Activated CD8-positive, alpha-beta memory T cell treated with anti-CD3 and anti-CD28 coated beads, Interleukin-2, amount 10 ng/mL, durations not matched to agents 7 days and 5 days (primary cell): ENCODE measurements at places on chromosomes 2 and 18.

- DNase-seq: no peak
- peak overlapping the region; percentile 99 for H3K27ac ChIP-seq
- peaks cover 32% of the 10 kb centered on the region for H3K4me1 ChIP-seq
- H3K4me3 ChIP-seq: peak overlapping the region; percentile 98
Observed at GRCh38 chr2:23926290-23926749, 603 bp downstream of the ATAD2B start.

GRCh38 chr2:121205321-121205942 lies 79.6 kb downstream of the TFCP2L1 start:
- H3K27ac ChIP-seq: no peak overlapping the region
- no peak for DNase-seq
- H3K36me3 ChIP-seq: no peaks in the 10 kb centered on the region
- H3K27me3 ChIP-seq: no peaks in the 10 kb centered on the region

- no peaks in the 10 kb centered on the region for H3K4me1 ChIP-seq
- no peak overlapping the region for H3K4me3 ChIP-seq
- H3K27ac ChIP-seq: no peak overlapping the region
- no peak for DNase-seq
Observed at GRCh38 chr2:50752237-50752636, 279.7 kb downstream of the NRXN1 start.

DNA sequence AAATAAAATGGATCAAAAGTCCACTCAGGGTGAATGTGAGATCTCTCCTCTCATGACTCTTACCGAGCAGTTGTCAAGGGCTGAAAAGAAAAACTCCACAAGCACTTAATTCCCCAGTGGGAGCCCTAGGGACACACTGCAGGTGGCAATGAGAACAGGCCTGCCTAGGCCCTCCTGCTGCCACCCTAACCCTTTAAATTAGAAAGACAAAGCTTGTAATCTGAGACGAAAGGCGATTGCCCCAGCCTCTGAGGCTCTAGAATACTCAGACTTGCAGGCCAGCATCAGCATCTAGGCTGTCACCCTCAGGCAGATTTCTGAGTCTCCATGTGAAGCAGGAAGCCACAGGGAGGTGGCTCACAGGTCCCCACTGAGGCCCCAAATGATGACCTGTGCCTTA lies 457.0 kb upstream of the MYT1L start:
- no peak overlapping the region for H3K4me3 ChIP-seq
- H3K27me3 ChIP-seq: no peaks in the 10 kb centered on the region
- no peak overlapping the region for H3K27ac ChIP-seq
- no peaks in the 10 kb centered on the region for H3K4me1 ChIP-seq
- DNase-seq: no peak

- peaks cover 12% of the 10 kb centered on the region for H3K4me1 ChIP-seq
- H3K4me3 ChIP-seq: no peak overlapping the region
- no peak for DNase-seq
Observed at GRCh38 chr2:24336811-24337210, 23.5 kb downstream of the ITSN2 start.

GRCh38 chr18:79200546-79201268 lies 131.5 kb downstream of the ATP9B start:
- peaks cover 28% of the 10 kb centered on the region for H3K4me1 ChIP-seq
- no peak for DNase-seq
- H3K36me3 ChIP-seq: peaks cover 8% of the 10 kb centered on the region
- no peaks in the 10 kb centered on the region for H3K27me3 ChIP-seq
- no peak overlapping the region for H3K4me3 ChIP-seq

GRCh38 chr2:158191076-158191895 lies 89.6 kb downstream of the UPP2 start:
- peaks cover 18% of the 10 kb centered on the region for H3K27me3 ChIP-seq
- no peak overlapping the region for H3K27ac ChIP-seq
- peaks cover 11% of the 10 kb centered on the region for H3K4me1 ChIP-seq
- no peak for DNase-seq

GRCh38 chr2:238506371-238507068 lies 79.8 kb downstream of the ASB1 start:
- peaks cover 18% of the 10 kb centered on the region for H3K27me3 ChIP-seq
- H3K4me1 ChIP-seq: peaks cover 18% of the 10 kb centered on the region
- H3K4me3 ChIP-seq: no peak overlapping the region
- H3K36me3 ChIP-seq: no peaks in the 10 kb centered on the region

DNA sequence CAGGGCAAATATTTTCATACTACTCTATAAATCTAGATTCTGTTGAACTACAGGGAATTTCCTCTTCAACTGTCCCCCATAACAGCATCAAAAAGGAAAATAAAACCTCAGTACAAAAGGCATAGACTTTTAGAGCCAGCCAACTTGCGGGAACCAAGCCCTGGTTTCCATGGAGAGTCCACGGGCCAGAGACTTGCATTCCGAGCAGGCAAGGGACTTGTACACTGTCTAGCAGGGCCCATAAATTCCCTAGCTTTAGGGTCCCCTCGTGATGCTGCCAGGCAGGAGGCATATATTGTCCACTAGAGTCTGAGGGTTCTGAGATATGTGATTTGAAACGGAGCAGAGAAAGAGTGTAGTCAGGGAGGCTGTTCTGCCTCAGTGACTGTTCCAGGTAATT lies 153.1 kb upstream of the SLC14A2 start:
- H3K4me3 ChIP-seq: no peak overlapping the region
- H3K4me1 ChIP-seq: no peaks in the 10 kb centered on the region
- no peak for DNase-seq

GRCh38 chr2:203646961-203647360 lies 59.5 kb upstream of the CD28 start:
- peaks cover 3% of the 10 kb centered on the region for H3K27me3 ChIP-seq
- no peaks in the 10 kb centered on the region for H3K4me1 ChIP-seq

GRCh38 chr2:189165656-189166380 lies 13.7 kb downstream of the COL5A2 start:
- H3K27me3 ChIP-seq: no peaks in the 10 kb centered on the region
- no peak overlapping the region for H3K27ac ChIP-seq
- no peak for DNase-seq
- no peaks in the 10 kb centered on the region for H3K4me1 ChIP-seq
- no peaks in the 10 kb centered on the region for H3K36me3 ChIP-seq
- no peak overlapping the region for H3K4me3 ChIP-seq

GRCh38 chr2:37324536-37324785 lies 172 bp downstream of the PRKD3 start:
- H3K27ac ChIP-seq: peak overlapping the region; percentile 61
- peaks cover 10% of the 10 kb centered on the region for H3K36me3 ChIP-seq
- H3K4me1 ChIP-seq: peaks cover 28% of the 10 kb centered on the region
- peaks cover 27% of the 10 kb centered on the region for H3K27me3 ChIP-seq
- DNase-seq: peak; percentile 77
- peak overlapping the region; percentile 78 for H3K4me3 ChIP-seq

- H3K27ac ChIP-seq: no peak overlapping the region
- no peak for DNase-seq
- no peak overlapping the region for H3K4me3 ChIP-seq
- H3K4me1 ChIP-seq: no peaks in the 10 kb centered on the region
Observed at GRCh38 chr2:75431763-75432162, 129.0 kb downstream of the EVA1A start.

DNA sequence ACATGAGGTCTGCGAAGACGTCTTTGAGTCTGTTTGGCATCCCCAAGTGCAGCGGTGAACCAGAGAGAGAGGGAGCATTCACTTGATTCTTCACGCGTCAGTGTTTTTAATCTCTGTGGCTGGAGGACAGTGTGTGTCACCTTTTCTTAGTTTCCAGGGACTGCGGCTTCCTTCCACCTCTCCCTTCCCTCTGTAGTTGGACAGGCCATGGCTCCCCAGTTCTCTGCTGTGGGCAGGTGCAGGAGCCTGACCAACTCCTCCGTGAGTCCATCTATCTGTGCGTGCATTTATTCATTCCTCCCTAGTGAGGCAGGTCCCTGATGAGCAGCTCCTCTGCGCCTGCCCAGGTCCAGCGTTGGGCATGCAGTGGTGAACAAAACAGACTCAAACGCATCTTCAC lies 42.9 kb downstream of the AGAP1 start:
- no peak overlapping the region for H3K27ac ChIP-seq
- DNase-seq: no peak
- no peaks in the 10 kb centered on the region for H3K4me1 ChIP-seq
- no peak overlapping the region for H3K4me3 ChIP-seq
- no peaks in the 10 kb centered on the region for H3K36me3 ChIP-seq

GRCh38 chr2:61582165-61582564 lies 44.0 kb upstream of the XPO1 start:
- no peaks in the 10 kb centered on the region for H3K4me1 ChIP-seq
- H3K36me3 ChIP-seq: no peaks in the 10 kb centered on the region
- no peak overlapping the region for H3K27ac ChIP-seq
- no peak for DNase-seq
- H3K4me3 ChIP-seq: no peak overlapping the region

- DNase-seq: peak; percentile 44
Observed at GRCh38 chr18:13610555-13611141, 115.7 kb downstream of the FAM210A start.

- no peak overlapping the region for H3K27ac ChIP-seq
- no peaks in the 10 kb centered on the region for H3K36me3 ChIP-seq
- DNase-seq: no peak
- H3K27me3 ChIP-seq: peaks cover 23% of the 10 kb centered on the region
Observed at GRCh38 chr18:9796935-9797549, 88.7 kb upstream of the TXNDC2 start.

GRCh38 chr2:102489646-102490045 lies 16.6 kb downstream of the SLC9A4 start:
- no peak for DNase-seq
- no peaks in the 10 kb centered on the region for H3K36me3 ChIP-seq
- H3K27me3 ChIP-seq: peaks cover 15% of the 10 kb centered on the region
- H3K27ac ChIP-seq: no peak overlapping the region
- no peak overlapping the region for H3K4me3 ChIP-seq

- no peaks in the 10 kb centered on the region for H3K27me3 ChIP-seq
- no peak for DNase-seq
- H3K4me3 ChIP-seq: no peak overlapping the region
Observed at GRCh38 chr2:188187726-188188125, 103.9 kb upstream of the GULP1 start.

GRCh38 chr2:197184959-197185586 lies 125.5 kb downstream of the ANKRD44 start:
- peaks cover 57% of the 10 kb centered on the region for H3K4me1 ChIP-seq
- no peaks in the 10 kb centered on the region for H3K27me3 ChIP-seq
- DNase-seq: no peak
- peaks cover 54% of the 10 kb centered on the region for H3K36me3 ChIP-seq

GRCh38 chr2:36379710-36380448 lies 24.3 kb downstream of the CRIM1 start:
- H3K4me3 ChIP-seq: no peak overlapping the region
- H3K27me3 ChIP-seq: peaks cover 5% of the 10 kb centered on the region
- DNase-seq: no peak
- no peak overlapping the region for H3K27ac ChIP-seq
- peaks cover 6% of the 10 kb centered on the region for H3K4me1 ChIP-seq

DNA sequence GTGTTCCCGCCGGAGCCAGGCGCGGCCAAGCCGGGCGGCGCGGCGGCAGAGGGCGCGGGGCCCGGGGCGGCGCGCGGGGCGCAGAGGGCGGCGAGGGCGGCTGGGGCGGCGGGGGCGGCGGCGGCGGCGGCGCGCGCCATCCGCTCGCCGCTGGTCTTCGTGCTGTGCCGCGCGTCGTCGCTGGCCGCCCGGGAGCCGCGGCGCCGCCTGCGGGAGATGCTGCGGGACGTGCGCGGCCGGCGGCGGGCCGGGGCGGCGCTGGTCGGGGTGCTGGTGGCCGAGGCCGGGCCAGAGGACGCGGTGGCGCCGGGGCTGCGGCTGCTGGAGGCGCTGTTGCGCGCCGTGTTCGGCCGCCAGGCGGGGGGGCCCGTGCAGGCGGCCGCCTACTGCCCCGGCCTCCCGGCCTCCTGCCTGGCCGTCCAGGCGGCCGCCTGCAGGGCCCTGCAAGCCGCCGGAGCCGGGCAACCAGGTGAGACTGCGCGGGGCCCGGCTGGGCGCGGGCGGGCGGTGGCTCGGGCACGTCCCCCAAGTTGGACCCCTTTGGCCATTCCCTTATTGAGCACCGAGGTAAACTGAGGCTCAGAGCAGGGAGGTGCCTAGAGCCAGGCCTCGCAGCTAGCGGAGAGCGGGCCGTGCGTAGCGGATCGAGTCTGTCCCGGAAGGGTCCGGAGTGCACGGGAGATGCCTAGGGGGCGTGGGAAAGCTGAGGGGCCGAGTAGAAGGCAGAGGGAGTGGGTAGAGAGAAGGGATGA lies 584 bp downstream of the C2orf72 start:
- no peaks in the 10 kb centered on the region for H3K36me3 ChIP-seq
- H3K4me3 ChIP-seq: no peak overlapping the region

GRCh38 chr18:1213126-1213525 lies 308.5 kb downstream of the ADCYAP1 start:
- no peaks in the 10 kb centered on the region for H3K36me3 ChIP-seq
- DNase-seq: no peak
- no peaks in the 10 kb centered on the region for H3K27me3 ChIP-seq
- no peak overlapping the region for H3K4me3 ChIP-seq
- no peaks in the 10 kb centered on the region for H3K4me1 ChIP-seq

DNA sequence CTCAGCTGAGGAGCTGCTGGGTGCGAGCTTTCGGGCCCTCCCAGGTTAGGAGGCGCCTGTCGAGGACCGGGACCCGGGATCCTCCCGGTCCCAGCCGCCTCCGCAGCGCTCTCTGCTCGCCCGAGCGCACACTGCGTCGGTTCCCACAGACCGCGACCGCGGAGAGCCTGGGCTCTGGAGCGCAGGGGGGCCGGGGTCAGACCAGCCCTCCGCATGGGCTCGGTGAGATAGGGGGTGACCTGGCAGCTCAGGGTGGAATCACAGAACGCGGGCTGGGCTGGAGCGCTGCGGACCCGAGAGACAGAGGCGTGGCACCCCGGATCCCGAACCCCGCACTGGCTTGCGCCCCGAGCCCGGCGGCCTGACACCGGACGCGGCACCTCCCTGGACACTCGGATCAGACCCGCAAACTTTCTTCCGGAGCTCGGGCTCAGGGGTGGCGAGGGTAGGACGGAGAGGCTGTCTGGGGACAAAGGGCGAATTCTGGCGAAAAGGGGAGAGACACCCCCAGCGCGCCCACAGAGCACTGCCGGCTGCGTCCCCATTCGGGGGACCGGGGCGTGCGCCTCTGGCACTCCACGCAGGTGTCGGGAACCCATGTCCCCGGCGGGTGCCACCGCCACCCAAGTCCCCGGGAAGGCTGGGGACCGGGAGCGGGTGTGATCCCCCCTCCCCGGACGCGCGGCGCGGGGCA lies 612 bp downstream of the DIPK1C start:
- peaks cover 78% of the 10 kb centered on the region for H3K27me3 ChIP-seq
- peaks cover 4% of the 10 kb centered on the region for H3K4me1 ChIP-seq
- H3K36me3 ChIP-seq: peaks cover 2% of the 10 kb centered on the region
- DNase-seq: no peak
- H3K27ac ChIP-seq: no peak overlapping the region
- H3K4me3 ChIP-seq: no peak overlapping the region

DNA sequence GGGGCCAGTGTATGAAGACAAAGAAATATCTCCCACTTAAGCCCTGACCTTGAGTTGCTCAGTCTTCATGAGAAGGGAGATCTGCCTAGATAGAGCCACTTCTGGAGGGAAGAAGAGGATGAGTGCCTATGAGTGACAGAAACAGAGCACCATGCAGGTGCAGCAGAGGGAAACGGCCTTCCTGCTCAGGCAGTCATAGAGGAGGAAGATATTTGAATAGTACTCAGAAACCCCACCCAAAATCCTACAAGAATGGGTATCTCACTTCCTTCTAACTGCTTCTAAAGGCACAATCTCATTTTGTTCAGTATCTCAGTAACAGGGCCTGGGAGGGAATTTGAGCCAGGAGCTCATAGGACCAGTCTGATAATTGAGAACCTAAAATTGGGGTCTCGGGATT lies 339.3 kb downstream of the ALK start:
- H3K27ac ChIP-seq: no peak overlapping the region
- DNase-seq: no peak
- H3K36me3 ChIP-seq: no peaks in the 10 kb centered on the region
- peaks cover 6% of the 10 kb centered on the region for H3K27me3 ChIP-seq
